ENCODE measurements at places on chromosomes 12 and 14.

- DNase-seq: no peak
Measured at GRCh38 chr12:124232654-124232987, 62.3 kb upstream of the RFLNA start.

DNA sequence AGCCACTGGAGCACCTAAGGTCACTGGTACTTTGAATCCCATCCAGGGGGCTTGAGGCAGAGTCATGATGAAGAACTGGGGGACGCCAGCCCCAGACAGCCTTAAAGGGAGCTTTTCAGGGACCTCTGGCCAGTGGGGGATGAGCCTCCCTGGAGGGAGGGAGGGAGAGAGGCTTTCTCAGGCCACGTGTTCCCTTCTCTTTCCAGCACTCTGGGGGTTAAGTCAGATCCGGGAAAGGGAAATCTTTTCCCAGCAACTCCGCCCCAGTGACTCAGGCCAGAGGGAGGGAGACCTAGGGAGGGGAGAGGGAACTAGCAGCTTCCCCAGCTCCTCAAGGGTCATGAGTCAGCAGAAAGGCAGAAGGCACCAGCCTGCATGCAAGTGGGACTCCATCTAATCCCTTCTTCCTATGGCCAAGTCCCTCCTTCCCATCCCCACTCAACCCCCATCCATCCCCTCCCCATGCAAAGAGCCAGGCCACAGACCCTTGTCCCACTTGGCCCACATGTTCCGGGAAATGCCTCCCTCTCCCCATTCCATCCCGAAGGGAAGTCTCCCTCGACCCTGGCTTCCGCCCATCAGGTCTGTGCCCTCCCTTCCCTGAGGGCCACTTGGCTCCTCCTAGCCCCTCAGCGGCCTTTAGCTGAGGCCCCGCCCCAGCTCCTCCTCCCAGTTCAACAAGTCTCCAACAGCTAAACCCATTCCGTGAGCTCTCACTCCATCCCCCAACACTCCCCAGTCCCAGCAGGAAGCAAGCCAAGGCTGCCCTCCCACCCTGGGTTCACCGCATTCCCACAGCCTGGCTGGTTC, 5.6 kb downstream of the TNFRSF1A start:
- DNase-seq: peak; percentile 83

DNA sequence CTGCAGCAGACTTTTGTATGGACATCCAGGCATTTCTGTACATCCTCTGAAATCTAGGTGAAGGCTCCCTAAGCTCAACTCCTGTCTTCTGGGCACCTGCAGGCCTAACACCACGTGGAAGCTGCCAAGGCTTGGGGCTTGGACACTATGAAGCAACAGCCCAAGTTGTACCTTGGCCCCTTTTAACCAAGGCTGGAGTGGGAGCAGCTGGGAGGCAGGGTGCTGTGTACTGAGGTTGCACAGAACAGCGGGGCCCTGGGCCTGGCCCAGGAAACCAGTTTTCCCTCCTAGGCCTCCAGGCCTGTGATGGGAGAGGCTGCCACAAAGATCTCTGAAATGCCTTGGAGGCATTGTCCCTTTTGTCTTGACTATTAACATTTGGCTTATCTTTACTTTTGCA, 214.4 kb upstream of the LRIG3 start:
- DNase-seq: no peak

GRCh38 chr14:68015356-68016254, 196.0 kb downstream of the RAD51B start:
- no peak for DNase-seq

- DNase-seq: no peak
Measured at GRCh38 chr12:63305901-63306875, 155.2 kb upstream of the AVPR1A start.

DNA sequence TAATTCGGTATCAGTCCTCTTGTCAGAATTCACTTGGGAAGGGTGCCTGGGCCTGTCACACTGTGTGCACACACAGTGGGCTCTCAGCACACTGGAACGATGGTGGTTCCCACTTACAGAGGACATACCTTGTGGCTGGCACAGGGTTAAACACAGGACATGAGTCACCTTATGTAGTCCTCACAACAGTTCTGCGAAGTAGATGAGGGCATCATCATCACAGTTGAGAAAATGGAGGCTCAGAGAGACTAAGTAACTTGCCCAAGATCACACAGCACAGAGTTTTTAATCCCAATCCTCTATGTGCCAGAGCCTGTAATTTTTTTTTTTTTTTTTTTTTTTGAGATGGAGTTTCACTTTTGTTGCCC, 90.7 kb downstream of the NINJ2 start:
- no peak for DNase-seq

DNA sequence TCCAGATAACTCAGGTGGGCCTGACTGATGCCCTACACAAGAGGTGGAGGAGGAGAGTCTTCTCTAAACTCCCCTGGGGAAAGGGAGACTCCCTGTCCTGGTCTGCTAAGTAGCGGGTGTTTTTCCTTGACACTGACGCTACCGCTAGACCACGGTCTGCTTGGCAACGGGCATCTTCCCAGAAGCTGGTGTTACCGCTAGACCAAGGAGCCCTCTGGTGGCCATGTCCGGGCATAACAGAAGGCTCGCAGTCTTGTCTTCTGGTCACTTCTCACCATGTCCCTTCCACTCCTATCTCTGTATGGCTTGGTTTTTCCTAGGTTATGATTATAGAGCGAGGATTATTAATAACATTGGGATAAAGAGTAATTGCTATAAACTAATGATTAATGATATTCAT, 965.5 kb downstream of the TMEM121 start:
- peak; percentile 39 for DNase-seq

Data from hematopoietic multipotent progenitor cell treated with erythropoietin and hydrocortisone succinate and interleukin-3 and kit ligand, for 8 days (in vitro differentiated cells).